ENCODE measurements at places on chromosomes 3 and 15. TPM values are rescaled to one million over a fixed set of nuclear protein-coding genes. Genes with fewer than 3 reads are reported as not detected.

Gene TRH
- not detected for total RNA-seq

Gene CPNE9
- not detected for total RNA-seq

Gene ITPR1
- total RNA-seq, result 13.9 TPM

Gene GREM1
- total RNA-seq, result 527 TPM

Gene DNAH1
- 4.8 TPM for total RNA-seq

Gene TRIM42
- total RNA-seq, result not detected

Gene CAV3
- not detected for total RNA-seq

Gene TM4SF18
- total RNA-seq, result not detected

Gene ITPKA
- 1.6 TPM for total RNA-seq

Gene TM4SF4
- not detected for total RNA-seq

Gene RLBP1
- not detected for total RNA-seq

Gene ACP3
- total RNA-seq, result 2.3 TPM

Gene PIF1
- total RNA-seq, result 9.7 TPM

Gene CLDN11
- 411 TPM for total RNA-seq

Gene TEX55
- not detected for total RNA-seq

Gene ITIH1
- total RNA-seq, result not detected

Gene TMOD2
- 5.2 TPM for total RNA-seq
